ENCODE measurements at places on chromosomes 6 and 20.
A peak's percentile ranks its signal among the peaks of the same experiment; 100 is the strongest.

DNA sequence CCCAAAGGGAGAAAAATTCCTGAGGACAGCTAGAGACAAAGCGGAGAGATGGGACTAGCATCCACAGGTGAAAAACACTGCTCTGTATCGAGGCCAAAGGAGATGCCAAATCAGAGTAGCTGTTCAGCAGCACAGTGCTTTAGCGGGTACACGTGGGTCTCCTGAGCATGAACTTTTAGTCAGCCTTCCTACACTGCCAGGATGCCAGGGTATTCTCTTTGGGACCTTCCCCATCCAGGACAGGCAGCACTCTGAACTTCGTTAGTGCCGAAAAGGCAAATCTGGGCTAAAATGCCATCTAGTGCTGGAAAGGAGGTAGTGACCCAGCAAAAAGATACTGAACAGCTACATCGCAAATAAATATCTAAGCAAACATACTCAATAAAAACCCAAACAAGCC lies 64.9 kb downstream of the C6orf58 start:
- DNase-seq: no peak

GRCh38 chr6:108951351-108951953 lies 103.2 kb downstream of the ARMC2 start:
- DNase-seq: no peak

- no peak for DNase-seq
These were observed 86.9 kb downstream of the PLEKHG1 start for GRCh38 chr6:150686566-150686965.

DNA sequence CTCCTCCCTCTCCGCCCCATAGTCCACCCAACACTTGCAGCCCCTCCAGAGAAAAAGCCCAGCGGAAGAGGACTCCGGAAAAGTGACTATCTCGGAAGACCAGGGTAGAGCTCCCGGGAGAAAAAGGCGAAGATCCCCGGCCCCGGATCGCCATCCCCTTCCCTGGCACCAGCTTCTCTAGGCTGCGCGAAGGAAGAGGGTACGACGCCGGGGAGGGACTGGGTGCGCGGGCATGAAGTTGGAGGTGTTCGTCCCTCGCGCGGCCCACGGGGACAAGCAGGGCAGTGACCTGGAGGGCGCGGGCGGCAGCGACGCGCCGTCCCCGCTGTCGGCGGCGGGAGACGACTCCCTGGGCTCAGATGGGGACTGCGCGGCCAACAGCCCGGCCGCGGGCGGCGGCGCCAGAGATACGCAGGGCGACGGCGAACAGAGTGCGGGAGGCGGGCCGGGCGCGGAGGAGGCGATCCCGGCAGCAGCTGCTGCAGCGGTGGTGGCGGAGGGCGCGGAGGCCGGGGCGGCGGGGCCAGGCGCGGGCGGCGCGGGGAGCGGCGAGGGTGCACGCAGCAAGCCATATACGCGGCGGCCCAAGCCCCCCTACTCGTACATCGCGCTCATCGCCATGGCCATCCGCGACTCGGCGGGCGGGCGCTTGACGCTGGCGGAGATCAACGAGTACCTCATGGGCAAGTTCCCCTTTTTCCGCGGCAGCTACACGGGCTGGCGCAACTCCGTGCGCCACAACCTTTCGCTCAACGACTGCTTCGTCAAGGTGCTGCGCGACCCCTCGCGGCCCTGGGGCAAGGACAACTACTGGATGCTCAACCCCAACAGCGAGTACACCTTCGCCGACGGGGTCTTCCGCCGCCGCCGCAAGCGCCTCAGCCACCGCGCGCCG lies 822 bp downstream of the FOXQ1 start:
- no peak for DNase-seq

DNA sequence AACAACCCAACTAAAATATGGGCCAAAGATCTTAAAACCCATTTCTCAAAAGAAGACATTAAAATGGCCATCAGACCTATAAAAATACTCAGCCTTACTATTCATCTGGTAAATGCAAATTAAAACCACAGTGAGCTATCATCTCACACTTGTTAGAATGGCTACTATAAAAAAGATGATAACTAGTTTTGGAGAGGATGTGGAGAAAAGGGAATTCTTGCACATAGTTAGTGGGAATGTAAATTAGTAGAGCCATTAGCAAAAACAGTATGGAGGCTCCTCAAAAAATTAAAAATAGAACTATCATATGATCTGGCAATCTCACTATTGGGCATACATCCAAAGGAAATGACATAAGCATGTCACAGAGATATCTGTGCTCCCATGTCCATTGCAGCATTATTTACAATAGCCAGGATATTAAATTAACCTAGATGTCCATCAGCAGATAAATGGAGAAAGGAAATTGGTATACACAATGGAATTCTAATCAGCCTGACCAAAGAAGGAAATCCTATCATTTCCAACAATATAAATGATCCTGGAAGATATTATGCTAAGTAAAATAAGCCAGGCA lies 2.9 kb downstream of the SIRPB1 start:
- no peak for DNase-seq

DNA sequence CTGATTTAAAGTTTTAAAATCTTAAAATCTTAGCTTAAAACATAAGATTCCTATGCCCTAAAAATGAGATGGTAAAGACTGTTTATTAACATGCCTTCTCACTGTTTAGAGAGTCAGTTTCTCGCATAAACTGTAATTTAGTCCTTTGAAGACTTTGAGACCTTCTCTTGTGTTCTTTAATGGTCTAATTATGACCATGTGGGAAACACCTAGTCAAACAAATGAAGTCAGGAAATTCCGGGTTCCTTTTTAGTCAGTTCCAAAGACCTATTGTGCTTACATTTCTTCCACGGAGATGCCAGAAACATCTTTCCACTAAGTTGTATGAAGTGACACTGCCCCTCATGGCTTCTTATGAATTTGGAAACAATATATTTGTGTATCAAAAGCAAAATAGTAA lies 64.2 kb upstream of the KIF25 start:
- no peak for DNase-seq

DNA sequence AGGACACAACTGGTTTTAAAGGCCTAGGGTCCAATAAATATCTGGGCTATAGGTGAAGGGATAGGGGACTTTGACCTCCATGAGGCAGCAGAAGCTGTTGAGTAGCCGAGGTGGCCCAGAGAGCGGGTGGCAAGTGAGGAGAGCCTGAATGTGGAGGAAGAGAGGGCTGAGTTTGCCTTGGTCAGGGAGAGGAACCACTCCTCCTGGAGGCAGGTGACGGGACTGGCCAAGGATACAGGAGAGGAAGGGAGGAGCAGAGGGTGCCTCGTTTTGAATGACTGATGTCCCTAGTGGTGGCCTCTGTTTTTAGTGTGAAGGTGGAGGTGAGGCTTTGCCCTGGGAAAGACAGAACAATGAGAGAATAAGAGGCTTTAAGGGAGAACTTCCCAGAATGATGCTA lies 19.1 kb upstream of the AAR2 start:
- DNase-seq: no peak

- DNase-seq: no peak
These were observed 233.7 kb downstream of the THBS2 start for GRCh38 chr6:169019727-169020491.

GRCh38 chr6:156944412-156944811 lies 167.2 kb downstream of the ARID1B start:
- DNase-seq: no peak

DNA sequence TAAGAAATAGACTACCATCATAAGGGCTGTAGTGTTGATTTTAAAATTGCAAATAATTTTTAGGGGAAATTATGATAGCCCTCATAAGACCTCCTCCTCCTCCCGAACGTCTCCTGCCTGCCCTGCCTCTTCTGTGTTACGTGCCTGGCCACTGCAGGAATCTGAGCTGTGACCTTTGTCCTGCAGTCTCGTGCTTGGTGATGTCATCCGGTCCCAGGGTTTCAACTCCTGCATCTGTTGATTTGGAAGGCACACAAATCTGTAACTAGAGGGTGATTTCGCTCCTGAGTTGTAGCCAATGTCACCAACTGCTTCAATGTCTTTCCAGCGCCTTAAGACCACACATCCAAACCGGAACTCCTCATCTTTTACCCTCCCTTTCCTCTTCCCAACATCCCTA lies 163.2 kb downstream of the AIG1 start:
- DNase-seq: no peak

GRCh38 chr6:38755874-38756273 lies 40.8 kb downstream of the DNAH8 start:
- no peak for DNase-seq

DNA sequence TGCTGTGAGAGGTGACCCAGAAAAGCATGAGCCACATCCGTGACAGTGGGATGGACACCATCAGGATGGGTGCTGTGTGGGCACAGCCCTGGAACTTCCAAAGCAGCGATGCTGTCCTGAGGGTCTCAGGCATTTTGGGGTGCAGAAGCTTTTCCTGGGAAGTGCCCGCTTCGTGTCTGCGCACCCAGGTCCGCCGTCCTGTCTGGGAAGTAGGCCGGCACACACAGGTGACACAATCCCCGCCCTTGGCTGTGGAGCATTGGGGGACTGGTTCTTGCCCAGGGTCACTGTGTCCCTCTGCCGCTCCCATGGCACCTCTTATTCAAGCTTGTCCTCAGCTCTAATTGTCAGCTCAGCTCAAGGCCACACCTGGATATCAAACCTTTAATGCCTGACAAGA lies 112.6 kb downstream of the ZDHHC14 start:
- DNase-seq: no peak

GRCh38 chr6:4178737-4179333 lies 43.5 kb upstream of the ECI2 start:
- DNase-seq: no peak

DNA sequence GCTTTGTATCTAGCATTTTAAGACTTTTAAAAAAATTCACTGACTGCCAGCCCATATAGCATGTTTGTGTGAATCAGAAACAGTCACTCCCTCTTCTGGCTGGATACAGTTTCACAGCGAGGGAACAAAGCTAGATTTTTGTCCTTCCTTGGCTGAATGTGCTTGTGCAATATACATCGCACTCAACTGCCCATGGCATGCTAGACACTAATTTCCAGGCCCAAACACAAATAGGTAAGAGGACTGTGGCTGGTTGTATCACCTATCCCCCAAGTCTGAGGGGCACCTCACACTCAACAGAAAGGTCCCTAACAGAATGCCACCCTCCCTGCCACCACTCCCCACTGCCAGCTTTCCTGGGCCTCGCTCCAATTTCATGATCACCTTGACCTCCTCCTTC lies 16.2 kb upstream of the BLCAP start:
- no peak for DNase-seq

GRCh38 chr6:5158180-5158579 lies 73.0 kb downstream of the PPP1R3G start:
- no peak for DNase-seq

- DNase-seq: peak; percentile 51
These were observed 707 bp downstream of the MAN1A1 start for GRCh38 chr6:119348748-119349360.

All from CD8-positive, alpha-beta T cell (primary cell).